ENCODE measurements at places on chromosomes 6 and 20.
A peak's percentile ranks its signal among the peaks of the same experiment; 100 is the strongest.

GRCh38 chr20:51042657-51043247 lies 19.8 kb upstream of the KCNG1 start:
- no peak for DNase-seq

DNA sequence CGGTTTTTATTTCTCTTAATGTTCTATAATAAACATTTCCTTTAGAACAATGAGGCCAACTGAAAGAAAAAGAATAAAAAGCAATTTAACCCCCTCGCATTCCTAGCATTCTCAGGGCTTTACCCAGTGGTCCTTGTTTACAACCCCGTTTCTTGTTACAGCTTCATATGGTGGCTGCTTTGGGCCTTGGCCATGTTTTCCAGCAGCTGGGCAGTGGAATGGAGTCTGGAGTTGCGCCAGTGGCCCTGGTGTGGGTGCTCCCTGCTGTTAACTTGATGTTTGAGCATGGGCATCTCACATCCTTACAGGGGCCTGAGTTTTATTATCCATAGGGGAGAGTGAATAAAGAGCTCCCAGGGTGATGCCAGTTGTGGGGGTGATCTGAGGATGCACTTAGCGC lies 18.8 kb downstream of the EFCAB8 start:
- DNase-seq, result no peak

- no peak for DNase-seq
Observed at GRCh38 chr20:63241272-63241671, 5.6 kb downstream of the BIRC7 start.

DNA sequence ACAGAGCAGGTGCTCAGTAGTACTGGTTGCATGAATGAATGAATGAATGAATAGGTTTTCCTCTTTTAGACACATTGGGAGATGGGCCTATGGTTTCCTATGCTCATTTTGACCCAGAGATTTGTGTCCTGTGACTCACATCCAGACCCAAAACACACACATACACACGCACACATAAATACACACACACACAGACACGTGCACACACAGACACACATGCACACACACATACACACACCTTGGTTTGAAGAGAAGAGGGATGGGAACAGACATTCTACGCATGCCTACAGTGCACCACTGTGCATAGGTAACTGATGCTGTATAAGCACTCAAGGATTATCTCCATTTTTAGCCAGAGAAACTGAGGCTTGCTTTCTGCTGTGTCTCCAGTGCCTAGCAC lies 4.1 kb downstream of the JPH2 start:
- no peak for DNase-seq

DNA sequence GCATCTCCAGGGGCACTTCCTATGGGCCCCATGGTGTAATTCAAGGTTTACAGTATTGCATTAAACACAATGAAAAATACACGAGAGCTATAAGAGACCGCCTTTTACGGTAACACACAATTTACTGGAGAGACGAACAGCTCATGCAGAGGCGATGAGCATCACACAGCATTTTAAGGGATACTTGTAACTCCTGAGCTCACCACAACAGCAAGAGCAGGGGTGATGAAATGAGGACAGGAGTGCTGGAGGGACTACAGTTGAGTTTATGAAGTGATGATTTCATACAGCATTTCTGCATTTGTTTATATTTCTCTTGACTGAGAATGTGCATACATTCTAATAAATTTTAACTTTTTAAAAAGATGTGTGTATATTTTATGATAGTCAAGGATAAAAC lies 113.9 kb downstream of the WDR27 start:
- no peak for DNase-seq

- no peak for DNase-seq
Observed at GRCh38 chr20:10225439-10226060, 6.9 kb downstream of the SNAP25 start.

- DNase-seq, result no peak
Observed at GRCh38 chr6:65627015-65627414, 80.0 kb downstream of the EYS start.

GRCh38 chr6:165899611-165900010 lies 236.6 kb upstream of the PDE10A start:
- DNase-seq, result no peak

- DNase-seq, result no peak
Observed at GRCh38 chr6:128275030-128275429, 245.4 kb downstream of the PTPRK start.

GRCh38 chr6:40532349-40533000 lies 54.7 kb downstream of the LRFN2 start:
- no peak for DNase-seq

- no peak for DNase-seq
Observed at GRCh38 chr20:63084563-63084927, 77.8 kb upstream of the BHLHE23 start.

DNA sequence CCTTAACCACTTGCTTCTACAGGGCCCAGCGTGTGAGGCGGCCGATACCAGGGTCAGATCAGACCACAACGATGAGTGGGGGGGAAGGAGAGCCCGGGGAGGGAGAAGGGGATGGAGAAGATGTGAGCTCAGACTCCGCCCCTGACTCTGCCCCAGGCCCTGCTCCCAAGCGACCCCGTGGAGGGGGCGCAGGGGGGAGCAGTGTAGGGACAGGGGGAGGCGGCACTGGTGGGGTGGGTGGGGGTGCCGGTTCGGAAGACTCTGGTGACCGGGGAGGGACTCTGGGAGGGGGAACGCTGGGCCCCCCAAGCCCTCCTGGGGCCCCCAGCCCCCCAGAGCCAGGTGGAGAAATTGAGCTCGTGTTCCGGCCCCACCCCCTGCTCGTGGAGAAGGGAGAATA lies 2.8 kb downstream of the RING1 start:
- DNase-seq, result no peak

DNA sequence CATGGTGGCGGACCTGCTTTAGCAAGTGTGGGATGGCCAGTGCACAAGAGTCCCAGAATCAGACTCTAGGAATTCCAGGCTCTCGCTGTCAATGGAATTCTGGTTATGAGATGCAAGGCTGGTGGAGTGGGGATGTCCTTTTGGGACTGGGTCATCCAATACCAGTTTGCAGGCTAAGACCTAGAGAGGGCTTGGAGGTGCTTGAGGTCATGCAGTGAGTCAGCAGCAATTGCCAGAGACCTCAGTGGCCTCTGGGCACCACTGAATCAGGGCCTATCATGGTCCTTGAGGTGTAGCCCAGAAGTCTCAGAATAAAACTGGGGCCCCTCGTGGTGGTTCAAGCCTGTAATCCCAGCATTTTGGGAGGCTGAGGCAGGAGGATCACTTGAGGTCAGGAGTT lies 1.4 kb upstream of the SCRT2 start:
- DNase-seq, result no peak

- DNase-seq, result no peak
Observed at GRCh38 chr20:38065764-38066375, 32.3 kb downstream of the RPRD1B start.

- peak; percentile 17 for DNase-seq
Observed at GRCh38 chr6:27545271-27546046, 72.6 kb upstream of the ZNF184 start.

DNA sequence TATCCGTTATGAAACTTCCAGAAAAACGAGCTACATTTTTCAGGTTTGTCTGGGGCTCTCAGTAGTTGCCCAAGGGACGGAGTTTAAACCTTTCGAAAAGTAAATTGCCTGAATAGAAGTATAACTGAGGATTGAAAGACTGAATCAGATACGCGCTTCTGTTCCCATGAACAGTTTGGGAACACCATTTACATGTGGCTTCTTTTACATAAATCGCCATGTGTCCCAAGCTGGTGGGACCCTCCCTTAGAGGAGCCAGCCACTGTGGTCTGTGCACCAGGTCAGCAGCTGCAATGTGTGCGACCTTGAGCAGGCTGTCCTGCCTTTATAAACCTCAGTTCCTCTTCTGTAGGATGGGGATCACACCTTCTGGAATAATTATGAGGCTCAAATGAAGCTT lies 11.0 kb downstream of the ENTPD6 start:
- DNase-seq, result no peak

GRCh38 chr6:161748535-161749416 lies 474.9 kb upstream of the AGPAT4 start:
- DNase-seq, result no peak

DNA sequence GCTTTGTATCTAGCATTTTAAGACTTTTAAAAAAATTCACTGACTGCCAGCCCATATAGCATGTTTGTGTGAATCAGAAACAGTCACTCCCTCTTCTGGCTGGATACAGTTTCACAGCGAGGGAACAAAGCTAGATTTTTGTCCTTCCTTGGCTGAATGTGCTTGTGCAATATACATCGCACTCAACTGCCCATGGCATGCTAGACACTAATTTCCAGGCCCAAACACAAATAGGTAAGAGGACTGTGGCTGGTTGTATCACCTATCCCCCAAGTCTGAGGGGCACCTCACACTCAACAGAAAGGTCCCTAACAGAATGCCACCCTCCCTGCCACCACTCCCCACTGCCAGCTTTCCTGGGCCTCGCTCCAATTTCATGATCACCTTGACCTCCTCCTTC lies 16.2 kb upstream of the BLCAP start:
- DNase-seq, result no peak

GRCh38 chr20:46213946-46214823 lies 94.1 kb downstream of the CDH22 start:
- DNase-seq, result no peak

DNA sequence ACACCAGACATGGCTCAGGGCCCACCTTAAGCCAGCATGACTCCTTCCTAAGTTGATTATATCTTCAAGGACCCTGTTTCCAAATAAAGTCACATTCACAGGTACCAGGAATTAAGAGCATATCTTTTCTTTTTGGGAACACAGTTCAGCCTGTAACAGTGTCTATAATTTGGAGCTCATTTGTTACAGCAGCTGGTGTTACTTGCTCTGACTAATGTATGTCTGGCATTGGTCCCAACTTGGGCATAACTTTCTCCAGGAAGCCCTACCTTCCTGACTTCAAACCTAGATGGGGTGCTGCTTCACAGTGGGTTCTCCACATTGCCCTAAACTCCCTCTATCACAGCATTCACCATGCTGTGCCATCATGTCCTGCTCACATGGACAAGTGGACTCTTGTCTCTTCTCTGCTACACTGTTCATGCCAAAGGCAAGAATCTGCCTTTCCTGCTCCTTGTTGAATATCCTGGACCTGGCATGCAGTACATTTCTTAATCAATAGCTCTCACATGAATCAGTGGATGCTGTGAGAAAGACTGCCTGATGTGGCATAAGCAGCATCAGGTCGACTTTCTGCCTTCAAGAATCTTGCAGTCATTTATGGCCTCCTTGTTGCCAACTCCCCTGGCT lies 117.4 kb upstream of the FOXA2 start:
- no peak for DNase-seq

GRCh38 chr6:23989885-23990533 lies 136.0 kb upstream of the NRSN1 start:
- no peak for DNase-seq

- no peak for DNase-seq
Observed at GRCh38 chr6:112044856-112045255, 9.0 kb upstream of the CCN6 start.

DNA sequence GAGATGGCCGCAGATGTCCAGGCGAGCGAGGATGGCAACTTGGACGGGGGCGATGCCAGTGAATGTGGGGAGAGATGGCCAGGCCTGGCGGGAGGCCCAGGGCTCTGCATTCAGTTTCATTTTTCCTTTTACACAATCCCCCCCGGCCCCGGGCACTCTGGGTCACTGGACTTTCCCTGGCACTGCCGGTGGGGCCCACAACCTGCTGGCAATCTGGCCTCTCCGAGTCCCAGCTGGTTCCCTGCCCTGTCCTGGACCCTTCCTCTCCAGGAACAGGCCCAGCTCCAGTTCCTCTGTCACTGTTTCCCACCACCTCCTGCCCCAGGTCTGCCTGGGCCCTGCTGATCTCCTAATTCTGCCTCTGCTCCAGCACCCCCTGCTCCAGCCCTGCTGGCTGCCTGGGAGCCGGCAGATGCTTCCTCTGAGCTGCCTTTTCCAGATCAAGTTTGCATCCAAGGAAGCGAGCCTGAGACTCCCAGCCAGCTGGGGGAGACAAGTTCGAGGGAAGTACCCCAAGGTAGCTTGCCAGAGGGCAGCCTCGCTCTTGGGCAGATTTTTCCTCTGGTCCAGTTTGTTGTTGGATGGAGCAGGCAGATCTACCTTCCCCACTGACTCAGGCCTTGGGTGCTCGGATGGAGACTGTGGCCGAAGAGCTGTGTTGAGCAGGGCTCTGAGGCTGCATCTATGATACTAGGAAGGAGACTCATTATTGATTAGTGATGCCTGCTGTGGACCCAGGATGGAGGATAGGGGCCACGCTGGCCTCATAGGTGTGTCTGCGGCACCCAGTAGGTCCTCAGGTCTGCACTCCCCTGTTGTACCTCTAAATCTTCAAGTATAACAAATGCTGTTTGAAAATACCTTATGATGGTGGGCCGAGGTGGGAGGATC lies 83.2 kb downstream of the CEBPB start:
- DNase-seq, result no peak

- no peak for DNase-seq
Observed at GRCh38 chr20:57860576-57860975, 150.8 kb upstream of the PMEPA1 start.

DNA sequence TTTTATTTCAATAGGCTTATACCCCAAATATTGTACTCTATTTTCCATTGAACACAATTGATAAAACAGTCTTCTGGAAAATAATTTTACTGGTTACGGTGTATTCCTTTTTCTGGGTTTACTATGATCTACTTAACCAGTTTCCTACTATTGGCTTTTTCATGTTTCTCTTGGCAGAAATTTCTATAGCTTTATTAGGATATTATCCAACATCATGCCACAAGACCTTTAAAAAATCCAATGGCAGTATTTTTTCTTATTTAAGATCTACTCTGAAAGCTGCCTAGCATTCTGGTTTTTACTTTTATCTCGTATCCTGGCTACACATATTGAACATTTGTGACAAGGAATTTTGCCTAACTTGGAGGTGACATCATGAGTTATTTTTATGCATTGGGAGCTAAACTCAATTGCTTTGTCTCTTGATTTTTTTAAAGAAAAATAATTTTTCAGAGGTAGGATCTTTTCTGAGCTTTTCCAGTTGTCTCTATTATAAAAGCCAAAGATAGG lies 45.5 kb downstream of the SLC9A8 start:
- DNase-seq, result no peak

DNA sequence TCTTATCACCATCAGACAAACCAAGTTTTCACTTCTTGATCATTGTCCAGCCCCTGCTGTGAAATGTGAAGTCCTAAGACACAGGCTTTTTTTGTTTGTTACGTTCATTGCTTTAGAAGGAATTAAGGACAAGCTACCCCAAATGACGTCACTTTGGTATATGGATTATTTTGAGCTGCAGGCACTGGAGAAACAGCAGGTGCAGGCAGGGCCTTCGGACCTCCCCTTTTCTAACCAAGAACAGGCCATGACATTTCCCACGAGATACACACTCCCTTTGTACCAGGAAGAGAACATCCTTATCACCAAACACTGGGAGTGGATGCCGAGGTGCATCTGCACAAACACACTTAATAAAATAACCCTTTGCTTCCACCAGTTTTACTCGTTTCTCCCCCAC lies 418.0 kb upstream of the SULF2 start:
- DNase-seq, result no peak
